ENCODE measurements at places on chromosomes 11 and 22.

GRCh38 chr11:8988329-8989234 lies 15.2 kb downstream of the NRIP3 start:
- DNase-seq: no peak

DNA sequence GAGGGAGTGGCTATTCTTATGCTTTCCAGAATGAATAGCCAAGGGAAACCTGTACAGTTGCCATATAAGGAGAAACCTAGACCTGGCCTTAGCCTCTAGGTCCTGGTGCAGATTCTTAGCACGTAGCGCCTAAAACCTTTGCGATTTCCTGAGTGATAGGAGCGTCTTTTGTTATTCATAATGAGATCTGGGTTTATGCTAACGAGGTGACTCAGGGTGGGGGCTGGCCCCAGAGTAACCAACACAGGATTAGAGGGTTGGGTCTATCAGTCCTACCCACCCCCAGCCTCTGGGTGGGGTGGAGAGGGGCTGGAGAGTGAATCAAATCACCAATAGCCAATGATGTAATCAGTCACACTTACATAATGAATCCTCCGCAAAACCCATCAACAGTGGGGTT lies 73.4 kb upstream of the PARVG start:
- no peak for DNase-seq

DNA sequence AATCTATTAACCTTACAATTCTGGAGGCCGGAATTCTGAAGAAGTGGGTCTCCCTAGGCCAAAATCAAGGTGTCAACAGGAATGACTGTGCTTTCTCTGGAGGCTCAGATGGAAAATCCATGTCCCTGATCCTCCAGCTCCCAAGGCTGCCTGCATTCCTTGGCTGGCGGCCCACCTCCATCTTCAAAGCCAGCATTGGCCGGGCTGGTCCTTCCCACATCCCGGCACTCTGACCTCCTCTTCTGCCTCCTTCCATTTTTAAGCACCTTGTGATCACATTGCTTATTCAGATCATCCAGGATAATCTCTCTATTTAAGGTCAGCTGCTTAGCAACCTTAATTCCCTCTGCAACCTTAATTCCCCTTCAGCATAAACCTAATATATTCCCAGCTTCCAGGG lies 22.7 kb upstream of the CTSD start:
- no peak for DNase-seq

DNA sequence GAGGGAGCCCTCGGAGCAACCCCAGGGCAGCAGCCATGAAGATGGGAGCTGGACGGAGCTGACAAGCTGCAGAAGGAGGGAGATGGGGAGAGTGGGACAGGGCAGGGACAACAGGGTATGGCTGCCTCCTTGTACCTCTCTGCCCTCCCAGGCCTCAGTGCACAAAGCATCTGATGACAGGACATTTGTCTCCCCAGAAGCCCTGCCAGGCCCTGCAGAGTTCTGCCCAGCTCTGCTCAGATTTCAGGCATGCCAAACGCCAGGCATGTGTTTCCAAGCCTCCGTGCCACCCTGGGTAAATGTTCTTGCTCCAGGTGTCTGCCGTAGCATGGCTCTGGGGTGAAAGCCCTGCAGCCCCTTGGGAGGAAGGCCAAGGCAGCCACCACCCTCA lies 1.1 kb upstream of the IFITM10 start:
- no peak for DNase-seq

DNA sequence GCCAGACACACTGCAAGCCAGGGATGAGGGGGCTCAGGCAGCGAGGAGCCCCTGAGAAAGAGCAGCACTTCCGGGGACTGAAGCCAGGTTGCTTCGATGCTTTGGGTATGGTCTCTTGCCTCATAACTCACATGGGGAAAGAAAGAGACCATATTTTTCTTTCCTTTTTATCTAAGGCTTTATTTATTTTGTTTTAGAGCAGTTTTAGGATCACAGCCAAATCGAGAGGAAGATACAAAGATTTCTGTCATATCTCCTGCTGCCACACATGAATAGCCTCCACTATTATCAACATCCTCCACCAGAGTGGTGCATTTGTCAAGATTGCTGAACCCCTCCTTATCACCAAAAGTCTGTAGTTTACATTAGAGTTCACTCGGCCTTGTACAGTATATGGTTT lies 24.3 kb upstream of the ADSL start:
- no peak for DNase-seq

DNA sequence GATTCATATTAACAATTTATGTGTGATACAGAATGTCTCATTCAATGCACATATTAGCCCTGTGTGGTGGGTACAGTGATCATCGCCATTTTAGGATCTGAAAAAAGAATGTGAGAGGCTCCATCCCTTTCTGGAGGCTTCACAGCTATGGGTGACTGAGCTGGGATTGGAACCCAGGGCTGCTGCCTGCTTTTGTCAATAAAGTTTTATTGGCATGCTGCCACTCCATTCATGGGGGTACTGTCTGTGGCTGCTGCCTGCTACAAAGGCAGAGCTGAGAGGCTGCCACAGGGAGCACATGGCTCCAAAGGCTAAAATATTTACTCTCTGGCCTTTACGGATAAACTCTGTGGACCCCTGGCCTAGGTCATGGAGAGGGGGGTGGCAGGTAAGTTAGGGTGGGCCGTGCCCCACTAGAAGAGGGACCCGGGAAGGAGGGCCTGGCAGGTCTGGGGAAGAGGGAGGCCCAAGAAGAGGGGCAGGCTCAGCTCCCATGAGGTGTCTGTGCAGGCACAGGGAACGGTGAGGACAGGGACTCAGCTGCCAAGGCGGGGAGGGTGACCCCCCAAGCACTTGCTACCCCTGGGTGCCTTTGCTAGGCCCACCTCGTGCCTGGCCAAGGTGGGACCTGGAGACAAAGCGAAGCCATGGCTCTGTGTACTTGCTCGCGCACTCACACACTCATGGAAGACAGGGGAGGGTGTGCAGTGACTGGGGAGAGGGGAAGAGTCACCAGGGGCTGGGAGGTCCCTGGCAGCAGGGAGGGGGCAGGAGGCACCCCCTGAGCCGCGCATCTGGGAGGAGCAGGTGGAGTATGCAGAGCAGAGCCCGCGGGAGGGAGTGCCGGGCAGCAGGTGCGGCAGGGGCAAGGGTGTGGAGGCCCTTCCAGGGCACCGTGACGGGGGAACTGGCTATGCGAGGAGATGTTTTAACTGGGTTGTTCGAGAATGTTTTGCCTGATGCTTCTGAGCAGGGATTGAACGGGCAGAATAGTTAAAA lies 335.3 kb downstream of the CTTN start:
- no peak for DNase-seq

DNA sequence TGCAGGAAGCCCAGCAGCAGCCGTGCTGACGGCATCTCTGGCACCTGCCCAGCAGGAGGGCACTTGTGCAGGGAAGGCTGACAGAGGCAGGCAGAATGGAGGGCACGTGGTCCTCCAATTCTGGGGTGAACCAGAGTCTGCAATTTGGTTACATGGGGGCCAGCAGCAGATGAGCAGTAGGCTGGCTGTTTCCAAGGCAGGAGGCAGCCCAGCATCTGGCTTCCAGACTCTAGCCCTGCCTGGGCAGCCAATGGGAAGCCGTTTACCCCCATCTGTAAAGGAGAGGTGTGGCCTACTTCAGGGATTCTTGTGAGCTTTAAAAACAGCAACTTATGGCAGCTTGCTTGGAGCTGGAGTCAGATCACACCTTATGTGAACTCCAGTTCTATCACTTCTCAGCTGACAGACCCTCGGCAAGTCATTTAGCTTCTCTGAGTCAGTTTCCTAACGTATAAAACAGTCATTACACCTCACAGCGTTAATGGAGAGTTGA lies 27.9 kb upstream of the RASL10A start:
- no peak for DNase-seq

GRCh38 chr11:85045716-85046115 lies 581.4 kb downstream of the DLG2 start:
- no peak for DNase-seq

DNA sequence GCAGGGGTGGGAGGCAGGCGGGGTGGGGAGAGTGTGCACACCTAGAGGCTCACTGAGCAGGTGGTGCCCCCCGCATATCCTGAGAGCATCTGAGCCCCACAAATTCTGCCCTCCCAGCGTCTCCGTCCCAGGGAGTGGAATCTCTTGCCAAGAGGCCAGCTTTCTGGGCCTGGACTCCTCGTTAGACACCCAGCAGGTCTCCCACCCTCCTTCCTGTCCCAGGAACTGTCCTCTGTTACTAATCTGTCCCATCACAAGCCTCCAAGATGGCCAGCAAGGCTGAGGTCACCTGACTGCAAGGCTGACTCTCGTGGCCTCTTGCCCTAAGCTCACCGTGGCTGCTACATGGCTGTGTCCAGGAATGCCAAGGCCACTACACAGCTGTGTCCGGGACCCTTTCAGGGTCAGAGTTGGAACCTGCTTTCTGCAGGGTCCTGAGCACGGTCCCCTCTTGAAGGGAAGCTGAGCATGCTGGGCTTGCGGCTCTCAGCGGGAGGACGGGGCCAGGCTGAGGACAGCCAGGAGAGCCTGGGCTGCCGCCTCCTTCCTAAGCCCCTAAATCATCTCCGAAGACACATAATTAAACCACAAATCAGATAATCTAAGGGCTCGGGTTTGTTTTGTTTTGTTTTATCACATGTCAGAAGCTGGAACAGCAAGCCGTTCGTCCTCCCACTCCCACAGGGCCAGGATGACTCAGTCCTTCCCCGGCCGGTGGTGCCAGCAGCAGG lies 1327.3 kb downstream of the TBC1D22A start:
- DNase-seq: no peak

DNA sequence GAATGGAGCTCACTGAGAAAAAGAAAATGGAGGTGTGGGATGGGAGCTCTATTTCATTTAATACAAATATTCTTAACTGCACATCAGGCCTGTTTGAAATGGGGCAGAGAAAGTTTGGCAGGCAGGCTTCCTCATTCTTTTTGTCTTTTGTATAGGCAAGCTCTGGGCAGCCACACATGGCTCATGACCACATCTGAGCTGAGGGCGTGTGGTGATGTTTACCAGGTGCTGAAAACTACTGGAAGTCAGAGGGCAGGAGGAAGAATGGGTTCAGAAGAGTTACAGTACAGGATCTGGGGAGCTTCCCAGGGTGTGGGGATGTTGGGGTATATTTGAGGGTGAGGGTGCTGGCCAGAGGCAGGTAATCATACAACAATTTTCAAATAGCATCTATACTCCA lies 66.3 kb upstream of the NAV2 start:
- DNase-seq: no peak

- no peak for DNase-seq
These were observed 38.5 kb upstream of the APLNR start for GRCh38 chr11:57275582-57275981.

- no peak for DNase-seq
These were observed 161.1 kb upstream of the GRK3 start for GRCh38 chr22:25403284-25403810.

DNA sequence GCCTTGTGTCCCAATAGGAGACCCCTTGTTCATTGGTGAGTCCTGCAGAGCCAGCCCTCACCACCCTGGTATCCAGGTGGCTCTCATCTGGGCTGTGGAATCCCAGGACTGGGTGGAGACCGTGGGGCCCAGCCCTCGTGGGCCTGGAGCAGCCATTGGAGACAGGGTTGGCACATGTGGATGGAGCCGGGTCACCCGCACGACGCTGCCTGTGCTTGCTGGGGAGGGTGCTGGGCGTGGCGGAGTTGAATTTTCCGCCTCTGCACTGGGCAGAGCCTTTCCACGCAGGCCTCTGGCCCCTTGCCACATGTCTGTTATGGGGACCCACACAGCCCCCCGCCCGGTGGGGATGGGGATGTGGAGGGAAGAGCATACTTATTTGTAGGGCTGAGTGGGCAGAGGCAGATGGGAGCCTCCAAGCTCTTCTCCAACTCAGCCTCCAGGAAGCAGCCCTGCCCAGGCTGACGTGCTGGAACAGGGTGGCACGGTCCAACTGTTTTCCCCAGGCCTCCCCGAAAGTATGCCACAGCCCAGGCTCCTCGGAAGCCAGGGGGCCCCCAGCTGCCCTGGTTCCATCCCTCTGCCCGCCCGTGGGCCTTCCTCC lies 12.6 kb downstream of the GRAMD4 start:
- DNase-seq: no peak
